NCI-H1092 (cell line): ENCODE measurements at places on chromosomes 6 and 20.

DNA sequence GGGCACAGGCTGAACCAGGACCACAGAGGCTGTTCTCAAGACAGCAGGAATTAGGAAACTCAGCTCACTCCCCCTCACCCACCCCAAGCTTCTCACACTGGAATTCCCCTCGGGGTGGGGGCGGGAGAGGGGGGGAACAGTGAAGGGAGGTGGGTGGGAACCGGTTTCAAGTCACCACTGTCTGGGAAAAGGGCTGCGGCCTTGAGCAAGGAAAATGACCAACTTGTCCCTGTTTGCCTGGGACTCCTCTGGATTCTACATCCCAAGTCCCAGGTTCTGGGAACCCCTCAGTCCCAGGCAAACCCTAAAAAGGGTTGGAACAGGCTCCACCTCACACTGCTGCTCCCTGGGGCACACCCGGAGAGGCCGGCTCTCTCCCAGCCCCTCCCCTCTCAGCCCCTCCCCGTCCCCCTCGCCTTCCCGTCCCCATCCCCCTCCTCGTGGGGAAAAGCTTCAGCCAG is 230.7 kb downstream of the TFAP2C start:
- no peak for DNase-seq

DNA sequence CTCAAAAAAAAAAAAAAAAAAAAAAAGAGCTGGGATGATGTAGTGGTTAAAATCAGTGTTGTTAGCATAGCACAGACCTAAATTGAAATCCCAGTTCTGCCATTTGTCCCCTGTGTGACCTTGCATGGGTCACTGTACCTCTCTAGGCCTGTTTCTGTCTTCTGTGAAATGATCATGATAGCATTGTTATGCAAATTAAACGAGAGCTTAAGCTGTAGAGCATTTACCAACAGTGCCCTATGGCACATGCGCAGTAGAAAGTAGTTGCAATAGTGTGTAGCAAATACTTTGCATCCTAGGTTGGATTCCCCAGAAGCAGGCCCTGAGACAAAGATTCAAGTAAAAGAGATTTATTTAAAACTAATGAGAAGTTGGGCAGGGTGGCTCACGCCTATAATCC is 7.3 kb downstream of the PSORS1C2 start:
- no peak for DNase-seq

- DNase-seq, result no peak
Observed at GRCh38 chr20:15843777-15844176, 729.5 kb downstream of the KIF16B start.

DNA sequence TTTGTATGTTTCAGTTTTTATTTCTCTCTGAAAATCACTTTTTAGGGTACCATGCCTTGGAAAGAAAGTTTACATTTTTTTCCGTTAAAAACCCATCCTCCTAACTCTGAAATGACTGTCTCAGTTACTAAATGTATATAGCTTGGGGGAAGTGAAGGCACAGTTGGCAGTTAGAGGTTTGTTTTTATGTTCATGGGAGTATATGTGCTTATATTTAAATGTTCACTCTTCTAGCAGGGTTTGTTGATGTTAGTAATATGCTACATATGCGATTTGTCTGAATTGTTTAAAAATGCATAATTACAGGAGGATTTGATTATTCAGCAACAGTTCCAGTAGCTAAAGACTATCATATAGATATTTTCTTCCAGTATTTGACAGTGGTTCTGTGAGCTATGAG is 31.1 kb downstream of the CDKAL1 start:
- DNase-seq, result no peak

GRCh38 chr20:61736751-61737310 is 328.9 kb downstream of the TAF4 start:
- no peak for DNase-seq
